ENCODE measurements at places on chromosomes 3 and 15.

GRCh38 chr15:74723754-74724334 lies 1.5 kb downstream of the CYP1A1 start:
- DNase-seq = no peak

- DNase-seq = no peak
Observed at GRCh38 chr15:67049351-67050044, 15.9 kb upstream of the SMAD3 start.

DNA sequence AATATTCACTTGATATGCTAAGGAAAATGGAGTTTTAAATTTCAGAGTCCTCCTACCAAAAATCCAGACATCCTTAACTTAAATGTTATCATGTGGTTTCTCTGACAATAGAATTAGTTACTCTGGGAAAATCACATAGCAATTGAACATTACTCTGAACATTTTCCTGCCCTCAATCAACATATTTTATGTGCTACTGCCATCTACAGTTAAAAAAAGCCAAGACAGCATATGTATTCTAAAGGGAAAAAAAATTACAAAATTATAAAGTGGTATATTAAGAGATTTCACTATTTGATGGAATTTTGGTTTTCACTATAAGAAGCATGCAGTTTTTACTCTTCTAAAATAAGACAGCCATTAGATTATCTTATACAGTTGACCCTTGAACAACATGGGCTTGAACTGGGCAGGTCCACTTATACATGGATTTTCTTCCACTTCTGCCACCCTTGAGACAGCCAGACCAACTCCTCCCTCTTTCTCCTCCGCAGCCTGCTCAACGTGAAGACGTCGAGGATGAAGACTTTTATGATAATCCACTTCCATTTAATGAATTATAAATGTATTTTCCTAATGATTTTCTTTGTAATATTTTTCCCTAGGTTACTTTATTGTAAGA lies 122.3 kb downstream of the ATP1B3 start:
- no peak for DNase-seq

DNA sequence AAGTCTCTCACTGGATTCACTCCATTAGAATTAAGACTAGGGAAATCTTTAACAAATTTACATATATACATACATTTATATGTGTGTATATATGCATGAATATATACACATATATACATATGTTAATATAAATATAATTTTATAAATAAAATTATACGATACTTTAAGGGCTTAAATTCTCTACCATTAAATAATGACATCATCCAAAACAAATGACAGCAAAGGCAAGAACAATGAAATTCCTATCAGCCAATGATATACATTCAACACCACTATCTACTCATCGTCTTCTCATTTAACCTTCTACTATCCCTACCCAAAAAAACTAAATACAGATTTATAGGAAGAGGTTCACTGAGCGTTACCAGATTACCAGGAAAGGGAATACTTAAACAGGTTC lies 152.0 kb downstream of the VPS13C start:
- no peak for DNase-seq

DNA sequence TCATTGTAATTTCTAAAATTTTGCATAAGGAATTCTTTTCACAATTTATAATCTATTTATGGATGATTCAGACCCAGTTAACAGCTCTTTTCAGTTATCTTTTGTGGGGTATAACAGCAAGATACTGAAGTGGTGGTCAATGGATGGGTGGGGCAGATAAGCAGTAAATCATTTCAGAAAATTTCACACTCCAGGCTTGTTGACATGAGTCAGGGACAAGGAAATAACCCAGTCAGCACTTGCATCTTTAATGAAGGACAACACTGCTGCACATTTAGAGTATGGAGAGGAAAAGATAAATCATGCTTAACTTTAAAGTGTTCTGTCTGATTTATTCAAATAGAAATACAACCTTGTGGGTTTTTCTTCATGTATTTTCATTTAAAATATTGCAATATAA lies 181.6 kb downstream of the ROBO1 start:
- DNase-seq = no peak

DNA sequence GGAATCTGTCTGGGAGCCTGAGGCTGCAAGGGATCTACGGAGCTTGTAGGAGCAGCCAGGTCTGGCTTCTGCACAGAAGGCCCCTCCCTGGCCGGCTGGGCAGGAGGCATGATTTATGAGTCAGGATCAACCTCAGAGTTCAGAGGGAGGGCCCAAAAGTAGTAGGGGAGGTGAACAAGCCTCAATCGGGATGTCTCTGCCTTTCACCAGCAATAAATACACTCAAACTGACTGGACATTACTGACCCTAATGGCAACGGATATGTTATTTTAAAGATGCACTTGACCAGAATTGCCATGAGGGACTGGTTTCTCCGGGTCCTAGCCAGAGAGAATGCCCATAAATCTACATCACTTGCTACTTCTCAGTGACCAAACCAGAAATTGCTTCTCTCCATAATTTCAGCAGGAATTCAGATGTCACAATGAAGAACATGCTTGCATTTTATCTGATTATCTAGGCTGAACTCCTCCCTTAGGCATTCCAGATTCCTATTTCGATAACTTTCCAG lies 109.6 kb upstream of the LMOD3 start:
- DNase-seq = no peak

DNA sequence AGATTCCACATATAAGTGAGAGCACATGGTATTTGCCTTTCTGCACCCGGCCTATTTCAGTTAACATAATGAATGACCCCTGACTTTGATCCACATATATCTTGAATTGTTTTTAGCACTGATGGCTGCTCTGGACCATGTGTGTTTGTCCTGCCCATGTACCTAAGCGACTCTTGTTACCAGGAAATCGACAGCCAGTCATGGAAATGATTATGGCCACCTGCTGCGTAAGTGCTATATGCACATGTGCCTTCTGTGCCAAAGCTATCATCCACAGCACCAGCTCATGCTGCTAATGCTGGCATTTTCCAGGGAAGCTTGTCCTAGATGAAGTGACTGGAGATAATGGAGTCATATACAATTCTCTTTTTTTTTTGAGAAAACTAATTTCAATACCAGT lies 103.7 kb downstream of the PEX5L start:
- no peak for DNase-seq

DNA sequence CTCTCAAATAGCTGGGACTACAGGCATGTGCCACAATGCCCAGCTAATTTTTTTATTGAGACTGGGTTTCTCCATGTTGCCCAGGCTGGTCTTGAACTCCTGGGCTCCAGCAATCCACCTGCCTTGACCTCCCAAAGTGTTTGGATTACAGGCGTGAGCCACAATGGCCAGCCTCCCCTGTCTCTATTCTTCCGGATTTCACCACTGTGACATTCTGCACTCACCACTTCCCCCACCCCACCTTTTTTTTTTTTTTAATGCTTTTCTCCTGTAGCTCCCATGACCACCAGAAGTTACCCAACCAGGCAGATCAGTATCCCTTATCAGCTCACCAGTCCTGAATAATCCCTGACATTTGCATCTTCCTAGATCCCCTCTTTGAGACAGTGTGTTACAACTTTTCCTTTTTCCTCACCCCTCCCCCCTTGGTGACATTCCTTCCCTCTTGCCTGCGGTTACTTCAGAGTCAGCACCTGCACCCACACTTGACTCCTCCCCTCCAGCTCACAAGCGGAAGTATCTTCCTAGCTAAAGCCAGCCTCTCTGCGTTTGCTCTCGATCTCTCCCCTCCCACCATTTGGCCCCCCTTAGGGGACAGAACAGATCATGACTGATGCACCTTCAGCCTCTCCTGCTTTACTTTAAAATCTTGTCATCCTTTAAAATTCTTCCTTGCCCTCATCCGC lies 13.5 kb upstream of the ZNF592 start:
- DNase-seq = peak; percentile 31

- DNase-seq = no peak
Observed at GRCh38 chr15:76575274-76575673, 238.7 kb downstream of the ISL2 start.

- no peak for DNase-seq
Observed at GRCh38 chr15:40872791-40873693, 992 bp downstream of the RHOV start.

- no peak for DNase-seq
Observed at GRCh38 chr3:52240059-52240885, 1.3 kb upstream of the TWF2 start.

- no peak for DNase-seq
Observed at GRCh38 chr3:155179437-155179827, 99.3 kb downstream of the MME start.

DNA sequence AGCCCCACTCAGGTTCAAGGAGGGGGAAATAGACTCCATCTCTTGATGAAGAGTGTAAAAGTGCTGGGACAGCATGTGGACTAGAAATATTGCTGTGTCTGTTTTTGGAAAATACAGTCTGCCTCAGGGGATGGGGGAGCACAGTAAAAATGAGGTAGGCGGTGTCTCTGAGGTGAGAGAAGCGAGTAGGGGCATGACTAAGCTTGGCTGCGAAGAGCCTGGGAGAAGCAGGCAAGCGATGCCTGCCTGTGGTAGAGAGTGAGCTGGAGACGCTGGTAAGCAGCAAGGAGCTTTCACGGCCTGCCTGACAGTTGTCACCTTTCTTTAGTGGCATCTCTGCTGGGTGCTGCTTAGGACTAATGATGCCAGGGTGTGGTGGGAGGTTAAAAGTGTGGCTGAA lies 49.0 kb upstream of the DCLK3 start:
- no peak for DNase-seq

- no peak for DNase-seq
Observed at GRCh38 chr3:88132894-88133293, 16.9 kb upstream of the C3orf38 start.
